Effector CD4-positive, alpha-beta T cell (primary cell): ENCODE measurements at places on chromosomes 3 and 15.

DNA sequence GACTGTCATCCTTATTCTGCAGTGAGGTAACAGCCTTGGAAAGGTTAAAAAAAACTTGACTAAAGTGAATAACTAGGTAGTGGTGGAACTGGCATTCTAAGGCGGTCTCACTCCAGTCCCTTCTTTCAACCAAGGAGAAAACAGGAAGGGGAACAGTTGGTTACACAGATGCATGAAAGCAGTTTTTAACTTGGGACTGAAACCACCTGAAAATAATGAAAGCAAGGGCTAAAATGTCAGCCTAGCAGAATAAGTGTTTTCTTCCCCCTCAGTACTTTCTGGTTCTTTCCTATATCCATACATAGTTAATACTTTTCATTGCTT, 748 bp upstream of the AVEN start:
- no peak for DNase-seq

- no peak for DNase-seq
These were observed 50.8 kb upstream of the MUC13 start for GRCh38 chr3:124985349-124985748.

- DNase-seq = no peak
These were observed 108.7 kb downstream of the SLMAP start for GRCh38 chr3:57864853-57865252.

DNA sequence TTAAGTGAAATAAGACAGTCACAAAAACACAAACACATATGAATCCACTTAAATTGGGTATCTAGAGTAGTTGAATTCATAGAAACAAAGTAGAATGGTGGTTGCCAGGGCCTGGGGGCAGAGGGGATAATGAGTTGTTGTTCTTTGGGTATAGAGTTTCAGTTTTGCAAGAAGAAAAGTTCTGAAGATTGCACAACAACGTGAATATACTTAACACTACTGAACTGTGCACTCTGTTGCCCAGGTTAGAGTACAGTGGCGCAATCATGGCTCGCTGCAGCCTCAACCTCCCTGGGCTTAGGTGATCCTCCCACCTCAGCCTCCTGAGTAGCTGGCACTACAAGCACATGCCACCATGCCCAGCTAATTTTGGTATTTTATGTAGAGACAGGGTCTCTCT, 14.9 kb downstream of the GRAMD2A start:
- DNase-seq = no peak

DNA sequence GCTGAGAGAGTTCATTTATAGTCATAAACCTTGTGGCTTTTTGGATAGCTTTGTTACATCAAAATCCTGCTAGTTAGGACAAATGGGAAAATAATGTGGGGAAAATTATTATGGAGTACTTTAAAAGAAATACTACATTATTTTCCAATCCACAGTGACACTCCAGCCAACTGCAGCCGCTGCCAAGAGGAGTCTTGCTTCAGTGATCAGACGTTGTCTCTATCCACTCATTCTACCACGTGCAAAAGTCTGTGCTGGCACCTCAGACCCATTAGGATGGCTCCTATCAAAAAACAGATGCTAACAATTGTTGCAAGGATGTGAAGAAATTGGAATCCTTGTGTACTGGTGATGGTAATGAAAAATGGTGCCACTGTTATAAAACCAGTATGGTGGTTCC, 128.6 kb upstream of the IQSEC1 start:
- DNase-seq = no peak
